ENCODE measurements at places on chromosomes 3 and 15. TPM values are rescaled to one million over a fixed set of nuclear protein-coding genes. Genes with fewer than 3 reads are reported as not detected.
A peak's percentile ranks its signal among the peaks of the same experiment; 100 is the strongest.

Gene TIMP4
- total RNA-seq: 0.10 TPM

Gene SENP8
- 0.84 TPM for total RNA-seq

Gene ROPN1
- total RNA-seq: not detected

Gene ITPKA
- total RNA-seq: 1.4 TPM

Gene SPESP1
- not detected for total RNA-seq

Gene SKOR1
- not detected for total RNA-seq

Gene CLDN18
- total RNA-seq: not detected

Gene BCL2A1
- total RNA-seq: not detected

Gene RLBP1
- total RNA-seq: not detected

Gene PARP9
- total RNA-seq: 40.0 TPM

Gene PPIB
- 1,137 TPM for total RNA-seq

Gene ADAMTS17
- not detected for total RNA-seq

DNA sequence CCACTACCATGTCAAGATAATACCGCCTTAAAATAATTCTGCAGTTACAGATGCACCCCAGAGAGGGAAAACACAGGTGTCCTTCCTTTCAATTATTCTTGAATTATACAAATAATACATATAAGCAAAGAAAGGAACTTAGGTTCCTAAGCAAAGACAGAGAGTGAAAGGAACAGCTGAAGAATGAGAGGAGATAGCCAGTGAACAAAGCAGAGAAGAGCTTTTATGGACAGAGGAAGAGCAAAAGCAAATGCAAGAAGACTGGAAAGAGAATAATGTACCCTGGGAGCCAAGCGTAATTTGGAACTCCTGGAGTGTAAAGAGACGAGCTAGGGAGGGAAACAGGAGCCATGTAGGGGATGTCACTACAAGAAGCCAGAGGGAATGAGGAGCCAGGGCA is 21.7 kb downstream of the GPR176 start:
- DNase-seq: no peak

GRCh38 chr15:76776480-76776879 is 128.7 kb downstream of the SCAPER start:
- DNase-seq: no peak

DNA sequence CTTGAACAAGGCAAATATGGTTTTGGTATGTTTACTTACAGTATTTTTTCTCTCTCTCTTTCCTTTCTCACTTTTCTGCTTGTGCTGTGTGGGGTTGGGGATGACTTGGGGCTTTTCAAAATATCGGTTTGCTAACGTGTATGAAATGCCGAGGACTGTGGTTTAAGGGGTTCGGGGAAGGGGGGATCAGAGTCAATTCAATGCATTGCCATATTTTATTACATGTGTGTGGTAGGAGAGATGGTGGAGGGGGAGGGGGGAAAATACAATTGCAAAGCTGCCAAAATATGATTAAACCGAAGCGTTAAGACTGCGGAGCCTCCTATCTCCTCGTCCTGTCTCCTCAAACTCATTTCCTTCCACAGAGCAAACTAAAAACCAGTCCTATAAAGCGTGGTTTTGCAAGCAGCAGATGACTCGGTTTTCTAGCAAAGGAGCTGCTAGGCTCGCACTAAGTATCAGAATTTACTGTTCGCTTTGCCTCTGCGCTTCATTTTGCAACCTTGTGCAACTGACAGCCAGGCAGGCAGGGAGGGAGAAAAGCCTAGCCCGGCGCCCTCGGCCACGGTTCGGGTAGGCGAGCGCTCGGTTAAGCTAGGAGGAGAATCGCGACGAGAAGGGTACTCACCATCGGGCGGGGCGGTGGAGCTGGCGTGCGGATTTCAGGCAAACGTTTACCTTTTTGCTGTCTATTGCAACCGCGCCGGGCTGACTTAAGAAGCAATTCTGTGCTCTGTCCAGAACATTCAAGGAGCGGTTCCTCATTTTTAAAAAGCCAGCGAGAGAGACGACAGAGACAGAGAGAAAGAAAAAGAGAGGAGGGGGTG is 4.0 kb upstream of the NR2F2 start:
- DNase-seq: peak; percentile 64

DNA sequence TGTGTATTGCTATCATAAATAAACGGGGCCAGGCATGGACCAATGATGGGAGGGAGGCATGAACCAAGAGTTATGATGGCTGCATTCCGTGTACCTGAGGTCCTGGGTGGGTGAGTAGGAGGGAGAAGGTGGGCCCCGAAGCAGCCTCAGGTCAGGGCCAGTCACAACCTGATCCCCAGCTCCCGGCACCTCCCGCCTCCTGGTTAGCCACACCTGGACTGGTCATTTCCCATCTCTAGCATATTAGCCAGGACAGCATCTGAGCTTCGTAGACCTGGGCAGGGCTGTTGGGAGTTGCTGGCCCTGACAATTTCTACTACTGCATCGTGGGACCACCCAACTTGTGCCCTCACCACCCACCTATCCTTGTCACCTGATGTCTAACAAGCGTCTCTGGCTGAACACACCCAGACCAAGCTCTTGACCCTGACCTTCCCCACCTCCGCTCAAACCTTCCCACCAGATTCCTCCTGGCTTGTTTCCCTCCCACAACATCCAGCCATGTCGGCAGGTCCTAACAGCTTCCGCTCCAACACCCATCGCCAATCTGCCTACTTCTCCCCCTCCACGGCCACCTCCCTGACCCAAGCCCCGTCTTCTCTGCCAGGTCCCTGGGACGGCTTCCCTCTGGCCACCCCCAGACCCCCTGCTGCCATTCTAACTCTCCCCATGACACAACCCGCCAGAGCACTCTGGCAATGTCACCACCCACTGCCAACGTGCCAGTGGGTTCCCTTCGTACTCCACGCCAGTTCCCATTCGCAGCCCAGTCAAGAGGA is 133.8 kb upstream of the IQSEC1 start:
- DNase-seq: no peak

DNA sequence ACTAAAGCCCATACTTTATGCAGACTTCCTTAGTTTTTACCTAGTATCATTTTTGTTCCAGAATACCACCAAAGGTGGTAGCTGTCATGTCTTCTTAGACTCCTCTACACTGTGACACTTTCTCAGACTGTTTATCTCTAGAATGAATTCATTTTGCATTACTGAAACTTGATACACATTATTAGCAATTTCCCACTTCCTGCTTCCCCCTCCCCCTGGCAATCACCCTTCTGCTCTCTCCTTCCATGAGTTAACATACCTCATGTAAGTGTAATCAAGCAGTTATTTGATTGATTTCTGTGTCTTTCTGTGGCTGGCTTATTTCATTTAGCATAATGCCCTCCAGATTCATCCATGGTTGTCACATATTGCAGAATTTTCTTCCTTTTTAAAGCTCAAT is 204.9 kb downstream of the STAG1 start:
- peak; percentile 47 for DNase-seq

- no peak for DNase-seq
Observed at GRCh38 chr3:128846486-128846891, 32.9 kb upstream of the ACAD9 start.

DNA sequence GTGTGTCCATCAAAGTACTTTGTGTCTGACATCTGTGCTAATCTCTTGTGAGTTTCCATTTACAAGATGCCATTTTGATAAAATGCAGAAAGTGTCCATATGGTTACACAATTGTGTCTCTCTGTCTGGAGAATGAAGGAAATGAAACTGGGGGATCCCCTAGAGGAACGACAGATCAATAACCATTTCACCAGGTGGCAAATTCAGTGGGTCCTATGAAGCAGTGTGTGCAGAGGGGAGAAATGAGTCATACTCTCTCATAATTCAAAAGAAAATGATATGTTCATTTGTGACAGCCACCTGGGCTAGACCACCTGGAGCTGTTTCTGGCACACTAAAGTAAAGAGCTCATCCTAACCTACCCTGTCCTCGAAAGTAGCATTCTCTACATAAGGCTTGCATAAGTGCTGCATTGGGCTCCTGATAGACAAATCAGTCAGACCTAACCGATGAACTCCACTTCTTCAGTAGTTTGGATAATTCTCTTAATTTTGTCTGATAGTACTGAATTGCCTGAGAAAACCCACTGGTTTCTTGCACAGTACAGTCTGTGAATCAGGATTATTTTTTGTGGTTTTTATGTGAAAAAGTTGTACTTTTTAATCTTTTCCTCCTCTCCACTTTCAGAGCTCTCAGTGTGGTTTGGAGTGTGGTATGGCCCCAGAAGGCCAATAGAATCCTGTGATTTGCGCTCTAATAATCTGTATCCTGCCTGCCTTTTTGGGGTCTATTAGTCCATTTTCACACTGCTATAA is 10.3 kb upstream of the CD47 start:
- DNase-seq: no peak

DNA sequence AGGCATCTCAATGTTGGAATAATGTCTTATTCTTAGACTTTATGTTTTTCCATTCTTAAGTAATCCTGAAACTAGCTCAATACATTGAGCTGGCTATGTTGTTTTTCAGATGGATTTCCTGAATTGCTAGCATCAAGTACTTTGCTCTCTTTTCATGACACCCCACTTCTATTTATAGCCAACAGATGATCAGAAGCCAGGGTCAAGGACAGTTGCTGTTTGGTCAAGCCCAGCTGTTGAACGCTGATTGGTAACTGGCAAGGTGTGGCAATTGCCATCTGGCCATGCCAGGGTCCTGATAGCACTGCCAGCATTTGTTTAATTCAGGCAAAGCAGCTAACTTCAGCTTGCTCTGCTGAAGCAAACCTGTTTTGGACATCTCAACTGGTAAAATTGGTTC is 46.2 kb upstream of the PLCL2 start:
- no peak for DNase-seq

- DNase-seq: no peak
Observed at GRCh38 chr15:62785881-62786828, 256.4 kb upstream of the TPM1 start.

GRCh38 chr3:143363276-143363675 is 243.7 kb downstream of the CHST2 start:
- DNase-seq: no peak

DNA sequence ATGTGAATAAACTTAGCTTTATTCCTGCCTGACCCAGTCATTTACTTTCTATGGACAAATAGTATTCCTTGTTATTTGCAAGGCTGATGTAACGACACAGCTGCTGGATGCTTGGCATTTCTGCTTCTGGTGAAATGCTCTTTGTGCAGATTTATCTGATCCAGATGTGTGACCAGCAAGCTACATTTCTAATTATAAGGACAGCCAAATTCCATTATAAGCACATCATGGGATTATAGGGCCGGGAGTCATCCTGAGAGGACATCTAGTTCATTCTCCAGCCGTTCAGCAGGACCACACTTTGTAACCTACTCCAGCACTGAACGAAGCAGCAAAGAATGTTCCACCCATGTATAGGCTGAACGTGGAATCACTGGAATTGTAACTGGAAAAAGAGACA is 42.9 kb downstream of the FNDC3B start:
- peak; percentile 71 for DNase-seq

GRCh38 chr3:178810181-178810580 is 261.4 kb downstream of the ZMAT3 start:
- DNase-seq: no peak

DNA sequence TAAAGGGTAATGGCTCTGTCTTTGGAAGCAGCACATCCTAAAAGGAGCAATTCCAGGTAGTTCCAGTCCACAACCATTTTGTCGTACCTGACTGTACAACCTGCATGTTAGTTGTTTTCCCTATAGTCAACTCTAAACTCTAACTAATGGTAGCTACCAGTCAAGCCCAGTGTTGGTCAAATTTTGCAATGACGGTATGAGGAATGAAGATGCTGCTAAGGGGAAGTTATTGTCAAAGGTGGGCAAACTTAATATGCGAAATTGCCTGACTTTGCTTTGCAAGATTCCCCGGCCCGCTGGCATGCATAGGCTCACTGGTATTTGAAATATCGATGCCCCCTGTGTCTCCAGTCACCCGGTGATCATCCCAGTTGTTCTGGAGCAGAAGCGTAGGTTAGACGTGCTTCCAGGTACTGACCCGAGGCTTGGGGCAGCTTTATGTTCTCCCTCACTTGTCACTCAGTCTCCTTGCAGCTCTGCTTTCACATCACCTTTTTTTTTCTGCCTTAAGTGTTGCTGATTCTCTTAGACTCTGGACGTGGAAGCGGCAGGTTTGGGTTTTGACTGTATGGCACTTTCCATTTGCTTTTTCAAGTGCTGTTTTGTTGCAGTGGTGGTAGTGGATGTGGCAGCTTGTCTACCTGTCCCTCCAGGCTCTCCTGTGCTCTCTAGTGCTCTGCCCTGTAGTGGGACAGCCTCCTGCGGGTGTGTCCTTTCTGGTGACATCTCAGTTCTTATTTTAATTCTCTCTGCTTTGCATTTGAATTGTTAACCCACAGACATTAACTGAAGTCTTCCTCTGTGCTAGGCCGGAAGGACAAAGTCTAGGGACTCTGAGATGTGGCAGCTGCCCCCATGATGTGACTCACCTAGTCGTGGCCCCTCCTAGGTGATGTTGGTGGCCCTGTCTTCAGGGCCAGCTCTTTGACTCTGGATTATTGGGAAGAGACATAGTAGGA is 95.8 kb upstream of the UMPS start:
- no peak for DNase-seq

DNA sequence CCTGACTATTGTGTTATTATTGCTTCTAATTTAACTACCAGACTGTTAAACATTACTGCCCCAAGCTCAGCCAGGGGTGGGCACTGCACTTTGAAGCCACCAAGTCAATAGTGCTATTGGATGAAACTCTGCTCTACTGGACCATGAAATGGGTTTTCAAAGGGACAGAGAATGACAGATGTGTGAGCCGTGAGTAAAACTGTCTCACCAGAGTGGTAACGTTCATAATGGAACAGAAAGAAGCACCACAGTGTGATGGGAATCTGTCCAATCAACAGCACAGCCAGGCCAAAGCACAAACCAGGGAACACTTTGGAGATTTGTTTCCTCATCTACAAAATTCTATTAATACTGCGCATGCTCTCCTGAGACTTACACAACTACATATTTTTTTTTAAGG is 171.8 kb upstream of the LPP start:
- DNase-seq: no peak

DNA sequence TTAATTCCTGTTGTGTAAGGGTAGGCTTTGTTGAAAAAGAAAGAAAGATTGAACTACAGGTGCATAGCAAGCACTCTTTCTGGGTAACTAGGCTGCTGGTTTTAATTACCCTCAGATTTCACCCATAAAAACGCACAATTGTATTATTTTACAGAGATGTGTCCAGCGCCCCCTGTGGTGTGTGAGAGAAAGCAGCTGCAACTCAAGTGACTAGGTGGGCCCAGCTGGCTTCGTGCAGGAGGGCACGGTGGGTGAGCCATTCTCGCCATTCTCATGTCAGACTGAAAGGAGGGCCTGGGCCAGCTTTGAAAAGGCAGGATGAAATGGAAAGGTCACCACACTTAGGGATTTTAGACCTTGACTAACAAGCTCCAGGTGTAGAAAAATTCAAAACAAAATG is 122.6 kb downstream of the LRIG1 start:
- DNase-seq: no peak

DNA sequence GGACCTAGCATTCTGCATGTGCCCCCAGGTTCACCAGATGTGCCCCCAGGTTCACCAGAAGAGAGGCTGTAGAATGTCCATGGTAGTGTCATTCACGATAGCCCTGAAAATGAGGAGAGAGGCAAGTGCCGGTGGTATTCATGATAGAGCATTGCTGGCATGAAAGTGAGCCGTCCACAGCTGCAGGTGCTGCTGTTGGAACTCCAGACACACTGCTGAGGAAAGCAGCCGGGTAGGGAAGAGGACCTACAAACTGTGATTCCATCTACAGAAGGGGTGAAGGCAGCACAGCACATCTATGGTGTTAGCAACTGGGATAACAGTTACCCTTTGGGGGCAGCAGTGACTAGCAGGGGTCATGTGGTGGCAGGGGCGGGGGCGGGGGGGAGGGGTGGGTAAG is 125.0 kb upstream of the PLXNA1 start:
- DNase-seq: no peak

All from MG63 (cell line).